ENCODE measurements at places on chromosomes 2 and 18.

GRCh38 chr2:32235315-32235714, 29.4 kb downstream of the NLRC4 start:
- no peak for DNase-seq

DNA sequence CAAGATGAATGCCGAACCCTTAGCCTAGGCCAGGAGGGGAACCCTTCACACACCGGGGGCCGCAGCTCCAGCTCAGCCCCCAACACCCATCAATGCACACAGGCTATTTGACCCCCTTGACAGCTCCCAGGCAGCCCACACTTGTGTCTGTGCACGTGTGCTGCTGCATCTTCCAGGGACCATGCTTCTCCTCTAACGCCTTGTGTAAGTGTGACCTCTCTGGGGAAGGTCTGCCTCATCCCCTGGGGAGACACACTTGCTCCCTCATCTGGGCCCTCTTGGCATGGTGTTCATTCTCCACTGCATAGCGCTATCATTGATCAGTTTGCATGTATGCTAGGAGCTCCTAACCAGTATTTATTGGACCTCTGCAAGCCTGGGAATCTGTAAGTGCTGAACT, 120.0 kb upstream of the FHL2 start:
- DNase-seq, result no peak

DNA sequence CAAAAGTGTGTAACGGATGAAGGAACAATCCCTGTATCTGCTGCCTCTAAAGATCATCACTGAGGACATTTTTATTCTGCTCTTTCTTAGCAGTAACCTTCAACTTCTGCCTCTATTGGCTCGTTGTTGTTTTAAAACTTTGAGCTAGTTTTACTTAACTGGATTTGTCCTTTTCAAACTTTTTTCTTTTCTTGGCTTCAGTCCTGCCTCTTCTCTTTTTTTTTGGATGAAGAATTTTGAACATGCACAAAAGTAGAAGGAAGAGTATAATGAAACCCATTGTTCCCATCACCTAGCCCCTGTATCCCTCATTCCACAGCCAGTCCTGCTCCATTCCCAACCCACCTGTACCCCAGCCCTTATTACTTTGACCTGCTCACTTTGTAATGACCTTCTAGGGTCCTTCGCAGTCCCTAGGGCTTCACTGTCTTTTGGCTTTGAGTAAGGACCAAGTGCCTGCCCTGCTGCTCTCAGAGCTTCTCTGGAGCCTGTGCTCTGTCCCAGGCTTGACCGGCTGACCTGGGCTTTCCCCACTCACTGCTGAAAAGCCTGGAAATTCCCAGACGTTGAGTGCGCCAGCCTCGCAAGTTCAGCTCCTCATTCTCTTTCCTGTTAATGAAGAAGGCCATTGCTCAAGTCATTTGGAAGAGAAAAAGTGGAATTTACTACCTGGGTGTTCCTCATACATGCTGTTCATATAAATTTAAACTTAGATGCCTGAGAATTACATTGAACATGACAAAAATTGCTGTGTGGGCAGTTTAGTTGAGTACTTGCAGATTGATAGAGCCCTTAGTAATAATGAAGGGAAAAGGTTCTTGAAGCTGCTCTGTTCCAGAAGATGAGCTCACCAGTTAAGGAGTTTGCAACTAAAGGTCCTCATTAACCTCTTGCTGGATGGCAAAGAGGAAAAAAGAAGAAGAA, 149.3 kb upstream of the ALPP start:
- peak; percentile 30 for DNase-seq

DNA sequence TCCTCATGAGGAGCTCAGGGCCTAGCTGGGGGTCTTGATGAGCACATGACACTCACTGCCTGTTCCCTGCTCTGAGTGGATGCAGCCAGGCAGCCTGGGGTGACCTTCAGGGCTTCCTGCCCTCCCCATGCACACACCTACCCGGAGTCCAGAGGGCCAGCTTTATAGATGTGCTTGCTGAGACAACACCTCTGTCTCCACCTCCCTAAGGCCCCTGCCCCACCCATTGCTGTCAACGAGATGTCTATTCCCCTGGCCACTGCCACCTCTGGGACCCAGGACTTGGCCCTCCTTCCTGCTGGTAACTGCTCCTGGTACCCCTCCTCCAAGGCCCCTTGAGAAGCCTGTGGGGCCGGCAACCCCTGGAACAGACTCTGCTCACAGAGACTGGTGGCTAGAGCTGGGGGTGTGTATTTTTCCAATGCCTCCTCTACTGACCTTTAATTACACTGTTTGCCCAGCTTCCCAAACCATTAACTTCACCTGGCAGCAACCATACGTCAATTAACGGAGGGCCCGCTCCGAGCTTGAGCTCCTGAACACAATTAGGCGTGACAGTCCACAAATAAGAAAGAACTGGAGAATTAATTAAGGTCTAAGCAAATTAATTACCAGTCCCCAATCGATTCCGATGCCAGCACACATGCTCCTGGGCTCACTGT, 66.3 kb downstream of the EMX1 start:
- DNase-seq, result no peak

DNA sequence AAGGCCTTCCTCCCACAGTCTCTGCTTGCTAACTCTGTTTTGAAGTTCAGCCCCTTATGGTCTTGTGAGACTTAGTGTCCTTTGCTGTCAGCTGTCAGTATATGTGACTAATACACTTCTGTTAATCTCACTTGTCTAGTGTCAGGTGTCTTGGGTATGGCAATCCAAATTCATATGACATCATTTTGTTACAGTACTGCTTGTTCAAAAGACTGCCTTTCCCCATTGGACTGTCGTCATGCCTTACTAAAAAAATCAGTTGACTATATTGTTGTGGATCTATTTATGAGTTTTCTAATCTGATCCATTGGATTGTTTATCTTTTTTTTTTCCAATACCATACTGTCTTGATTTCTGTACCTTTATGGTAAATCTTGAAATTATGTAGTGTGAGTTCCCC, 611.4 kb upstream of the HS6ST1 start:
- DNase-seq, result no peak

DNA sequence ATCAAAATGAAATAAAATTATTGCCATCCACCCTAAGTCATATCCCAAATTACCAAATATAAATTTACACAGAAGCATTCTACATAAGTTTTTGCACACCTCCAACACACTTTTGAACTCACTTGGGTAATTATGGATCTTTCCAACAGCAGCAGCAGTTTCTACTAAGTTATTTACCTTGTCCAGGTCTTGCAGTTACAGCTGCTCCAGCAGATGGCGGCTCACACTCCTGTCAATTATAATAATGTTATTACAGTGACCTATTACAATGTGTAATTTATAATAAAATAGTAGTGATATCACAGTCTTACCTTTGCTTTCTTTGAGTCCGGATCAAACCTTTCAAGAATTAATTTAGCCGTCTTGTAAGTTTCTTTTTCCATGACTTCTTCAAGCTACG, 37.9 kb downstream of the LNPK start:
- no peak for DNase-seq

DNA sequence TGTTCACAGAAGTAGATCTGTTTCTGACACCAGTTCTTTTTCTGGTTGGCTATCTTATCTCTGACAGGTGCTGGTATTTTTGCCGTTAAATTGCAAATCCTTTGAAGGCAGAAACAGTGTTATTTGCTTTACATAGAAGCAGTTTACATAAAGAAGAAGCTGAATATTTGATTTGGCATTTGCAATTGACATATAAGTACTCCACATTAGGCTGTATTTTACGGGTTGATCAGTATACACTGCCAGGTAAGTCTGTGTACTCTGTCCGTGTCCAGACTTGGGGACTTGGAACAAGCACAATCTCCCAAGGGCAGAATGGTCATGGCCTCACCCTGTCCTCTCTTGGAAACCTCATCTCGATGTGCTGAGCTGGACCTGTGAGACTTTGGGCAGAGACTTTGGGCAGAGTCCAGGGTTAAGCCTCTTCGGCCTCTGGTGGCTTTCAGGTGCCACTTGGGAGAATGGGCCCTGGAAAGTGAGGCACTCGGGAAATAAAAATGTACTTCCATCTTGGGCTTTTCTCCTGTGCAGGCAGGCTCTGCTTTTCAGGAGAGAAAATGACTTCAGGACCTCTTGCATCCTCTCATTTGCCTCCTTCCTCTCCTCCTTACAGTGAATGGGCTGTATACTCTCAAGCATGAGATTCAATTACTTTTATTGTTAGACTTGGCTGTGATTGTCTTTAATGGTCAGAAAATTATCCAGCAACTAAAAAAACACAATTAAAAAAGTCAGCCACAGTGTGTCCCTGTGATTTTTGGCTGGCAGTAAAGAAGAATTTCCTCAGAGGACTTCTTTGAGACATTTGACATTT, 108.5 kb downstream of the RAPGEF4 start:
- DNase-seq, result no peak

DNA sequence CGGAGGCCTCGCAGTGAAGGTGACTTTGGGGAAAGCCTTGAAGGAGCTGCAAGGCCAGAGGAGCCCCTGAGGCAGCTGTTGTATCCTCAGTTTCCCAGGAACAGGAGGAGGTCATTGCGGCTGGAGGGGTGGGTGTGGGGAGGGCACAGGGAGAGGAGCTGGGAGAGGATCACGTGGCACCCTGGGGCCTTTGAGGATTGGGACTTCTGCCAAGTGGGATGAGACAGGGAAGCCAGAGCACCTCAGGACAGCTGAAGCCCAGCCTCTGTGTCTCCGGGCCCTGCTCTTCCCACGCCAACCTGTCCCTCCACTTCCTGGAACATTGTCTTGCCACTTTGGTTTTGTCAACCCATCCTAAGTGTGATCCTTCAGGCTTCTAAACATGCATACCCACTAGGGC, 19.4 kb upstream of the RRM2 start:
- DNase-seq, result no peak

GRCh38 chr2:54641988-54642387, 81.5 kb upstream of the EML6 start:
- peak; percentile 56 for DNase-seq

DNA sequence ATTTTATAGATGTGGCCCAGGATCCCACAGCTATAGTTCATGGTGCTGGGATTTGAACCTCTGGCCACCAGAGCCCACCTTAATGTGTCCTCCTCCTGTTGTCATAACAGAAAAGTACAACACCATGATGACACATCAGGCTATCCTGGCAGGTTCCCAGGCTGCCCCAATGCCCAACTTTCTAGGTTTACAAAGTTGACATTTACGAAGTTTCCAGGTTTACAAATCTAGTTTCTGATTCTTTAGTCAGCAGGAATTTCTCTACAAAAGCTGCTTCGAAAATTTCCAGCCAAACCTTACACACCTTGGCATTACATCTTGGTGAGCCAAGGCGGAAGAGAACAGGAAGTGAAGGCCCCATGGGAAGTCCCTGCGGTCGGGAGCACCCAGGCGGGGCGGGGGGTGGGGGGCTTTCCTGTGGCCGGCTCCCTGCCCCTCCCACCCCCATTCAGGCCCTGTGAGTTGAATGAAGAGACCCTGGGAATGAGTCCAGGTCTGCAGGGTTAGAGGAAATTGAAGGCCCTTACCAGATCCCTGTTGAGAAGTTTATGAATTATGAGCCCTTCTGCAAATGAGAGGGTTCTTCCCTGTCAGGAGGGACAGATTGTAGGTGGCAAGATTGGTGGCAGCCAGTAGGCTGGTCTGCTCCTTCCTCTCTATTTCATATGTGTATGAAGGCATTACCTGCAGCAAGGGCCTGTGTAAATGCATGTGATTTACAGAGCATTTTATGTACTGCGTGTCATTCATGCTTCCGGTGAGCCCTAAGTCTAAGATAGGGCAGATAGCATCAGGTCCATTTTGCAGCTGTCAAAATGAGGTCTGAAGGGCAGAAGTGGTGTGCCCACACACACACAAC, 11.1 kb upstream of the IL1RN start:
- no peak for DNase-seq

GRCh38 chr2:9980520-9980919, 29.0 kb downstream of the GRHL1 start:
- no peak for DNase-seq

GRCh38 chr2:71153585-71154224, 23.3 kb downstream of the MPHOSPH10 start:
- no peak for DNase-seq

DNA sequence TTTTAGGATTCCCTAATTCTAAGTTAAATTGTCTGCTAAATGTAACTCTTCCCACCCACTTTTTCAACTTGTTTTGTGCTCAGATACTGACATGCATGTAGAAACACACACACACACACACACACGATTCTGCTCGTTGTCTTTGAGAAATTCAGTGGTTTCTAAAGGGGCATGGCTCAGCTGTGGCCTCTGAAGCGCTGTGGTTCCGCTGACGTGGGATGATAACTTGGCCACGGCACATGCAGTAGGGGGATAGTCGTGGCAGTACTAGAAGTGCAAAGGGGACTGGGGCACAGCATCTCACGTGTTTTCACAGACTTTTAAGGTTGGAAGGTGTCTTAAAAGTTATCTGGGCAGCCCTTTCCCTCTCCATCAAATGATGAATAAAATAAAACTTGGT, 18.4 kb downstream of the CASP10 start:
- DNase-seq, result no peak

GRCh38 chr18:50093366-50094064, 101.4 kb downstream of the MYO5B start:
- DNase-seq, result no peak

- DNase-seq, result no peak
Measured at GRCh38 chr18:74611765-74612164, 14.1 kb downstream of the ZNF407 start.

DNA sequence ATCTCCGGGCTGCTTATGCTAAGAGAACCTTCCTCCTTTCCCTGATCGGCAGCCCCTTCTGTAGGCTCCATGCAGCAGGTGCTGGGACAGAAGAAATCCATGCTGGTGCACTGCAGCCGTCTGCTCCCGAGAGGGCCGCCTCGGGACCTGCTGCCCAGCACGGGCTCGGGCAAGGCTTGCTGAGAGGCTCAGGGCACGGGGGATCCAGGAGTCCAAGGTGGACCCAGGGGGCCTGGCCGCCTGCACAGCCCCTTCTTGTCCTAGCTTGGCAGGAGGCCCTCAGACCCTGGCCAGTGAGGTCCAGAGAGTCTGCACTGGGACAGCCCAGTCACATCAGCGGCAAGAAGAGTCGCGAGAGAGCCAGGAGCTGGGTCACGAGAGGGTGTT, 13.3 kb upstream of the DUSP2 start:
- DNase-seq, result no peak

DNA sequence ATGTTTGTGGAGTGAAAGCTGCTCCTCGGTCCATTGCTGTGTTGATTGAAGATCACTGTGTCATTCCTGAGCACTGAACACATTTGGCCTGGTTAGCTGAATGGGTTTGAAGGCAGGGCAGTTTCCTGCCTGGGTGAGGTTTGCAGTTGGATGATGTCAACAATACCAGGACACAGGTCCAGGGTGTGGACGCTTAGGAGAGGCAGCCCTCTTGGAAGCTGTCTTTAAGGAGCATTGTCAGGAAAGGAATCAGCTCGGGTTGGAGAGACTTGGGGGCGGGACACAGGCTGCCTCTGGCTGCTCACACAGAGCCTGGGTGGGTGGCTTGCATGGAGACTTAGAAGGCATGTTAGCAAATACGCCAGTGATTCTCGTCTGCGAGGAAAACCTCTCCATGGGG, 237.7 kb downstream of the SEPTIN10 start:
- DNase-seq, result no peak
